ENCODE measurements at places on chromosomes 2 and 18. TPM values are rescaled to one million over a fixed set of nuclear protein-coding genes. Genes with fewer than 3 reads are reported as not detected.

CD8B2 gene
- not detected for total RNA-seq

ANKRD62 gene
- not detected for total RNA-seq

AKAIN1 gene
- not detected for total RNA-seq

TUBA3E gene
- not detected for total RNA-seq

NUP35 gene
- 13.1 TPM for total RNA-seq

SLC19A3 gene
- 0.40 TPM for total RNA-seq

GKN2 gene
- total RNA-seq, result not detected

MYOM1 gene
- 1.9 TPM for total RNA-seq

ALLC gene
- not detected for total RNA-seq

TSGA10 gene
- total RNA-seq, result 2.8 TPM

GAL3ST2 gene
- total RNA-seq, result not detected

Data from aortic smooth muscle cell (primary cell).